ENCODE measurements at places on chromosomes 12 and 14.

- no peak for DNase-seq
Measured at GRCh38 chr14:100124551-100125088, 34.8 kb downstream of the DEGS2 start.

DNA sequence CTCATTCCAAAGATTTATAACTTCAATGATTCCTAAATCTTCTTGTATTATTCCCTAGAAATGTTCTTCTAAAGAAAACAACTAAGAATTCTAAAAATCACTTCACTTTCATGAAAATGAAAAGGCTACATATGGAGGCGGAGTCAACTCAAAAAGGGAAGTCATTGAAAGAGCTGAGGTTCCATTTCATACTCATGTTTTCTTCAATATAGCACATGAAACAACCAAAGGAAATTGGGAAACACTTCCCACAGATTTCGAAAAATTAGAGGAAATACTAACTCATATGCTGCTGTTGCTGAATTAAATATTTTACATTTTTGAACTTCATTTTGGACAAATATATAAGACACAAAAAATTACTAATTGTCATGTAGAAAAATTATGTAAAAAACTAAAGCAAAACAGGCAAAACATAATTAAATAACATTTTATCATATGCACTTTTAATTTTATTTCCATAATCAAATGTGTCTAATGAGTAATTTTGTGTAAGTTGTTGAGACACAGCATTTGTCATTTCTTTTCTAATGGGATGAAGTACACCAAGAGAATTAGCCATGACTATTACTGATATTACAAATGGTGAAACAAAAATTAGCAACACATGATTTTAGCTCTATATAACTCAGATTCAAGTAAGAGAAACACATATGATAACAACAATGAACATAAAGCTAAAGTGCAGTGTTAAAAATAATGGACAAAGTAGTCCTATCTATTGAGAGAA, at the start of gene CD163:
CD163 (minus strand) TSS at position 92 of the 730 bp plus-strand sequence; CDS start at position 5, 87 bp downstream.
- no peak for DNase-seq

- DNase-seq = no peak
Measured at GRCh38 chr14:90388982-90389381, 7.8 kb upstream of the CALM1 start.

- DNase-seq = no peak
Measured at GRCh38 chr12:87365423-87365822, 663.8 kb downstream of the C12orf50 start.

DNA sequence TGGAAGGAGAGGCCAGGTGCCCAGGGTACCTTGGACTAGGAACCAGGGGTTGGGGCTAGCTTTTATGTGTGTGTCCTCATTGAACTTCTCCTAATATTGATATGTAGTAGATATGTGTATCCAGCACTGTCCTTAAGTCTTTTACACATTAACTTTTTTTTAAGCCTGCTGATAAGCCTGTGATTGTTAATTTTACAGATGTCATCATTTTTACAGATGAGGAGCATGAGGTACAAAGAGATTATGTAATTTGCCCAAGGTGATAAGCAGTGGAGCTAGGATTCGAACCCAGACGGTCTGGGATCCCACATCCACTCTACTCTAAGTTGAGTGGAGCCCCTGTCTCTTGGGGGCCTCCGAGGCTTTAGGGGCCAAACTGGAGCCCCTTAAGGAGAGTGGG, 10.2 kb upstream of the NR4A1 start:
- DNase-seq = no peak

DNA sequence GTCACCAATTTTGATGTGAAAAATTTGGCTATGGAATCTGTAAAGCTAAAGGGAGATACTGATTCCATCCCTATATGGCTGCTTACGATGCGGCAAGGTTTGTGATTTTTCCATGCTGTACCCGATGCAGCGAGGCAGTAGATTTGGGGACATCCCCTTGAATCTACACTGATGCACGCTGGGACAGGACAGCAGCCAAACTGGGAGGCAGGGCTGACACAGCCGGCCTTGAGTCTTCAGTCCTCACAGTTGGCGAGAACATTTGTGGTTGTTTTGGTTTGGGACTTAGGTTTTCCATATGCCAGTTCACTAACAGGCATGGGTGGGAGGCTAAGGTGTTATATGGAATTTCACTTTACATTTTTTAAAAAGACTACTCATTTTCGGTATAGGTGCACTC, 3.8 kb downstream of the GALNT16 start:
- DNase-seq = no peak

GRCh38 chr14:63209160-63209559, 4.9 kb downstream of the RHOJ start:
- DNase-seq = no peak

DNA sequence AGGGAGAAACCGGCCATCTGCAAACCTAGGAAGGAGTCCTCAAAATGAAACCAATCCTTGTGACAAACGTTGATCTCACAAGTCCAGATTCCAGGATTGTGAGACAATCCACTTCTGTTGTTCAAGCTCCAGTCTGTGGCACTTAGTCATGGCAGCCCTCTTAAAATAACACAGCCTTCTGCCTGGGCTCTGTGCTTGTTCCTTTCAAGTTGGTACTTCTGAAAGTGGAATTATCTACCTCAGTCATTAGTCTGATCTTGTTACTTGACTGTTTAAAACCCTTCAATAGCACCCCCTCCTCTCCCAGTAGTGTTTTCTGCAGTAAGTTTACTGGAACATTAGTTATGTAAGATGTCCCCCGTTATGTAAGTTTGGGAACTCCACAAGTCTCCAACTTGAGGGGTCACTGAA, 111.0 kb upstream of the HIF1A start:
- DNase-seq = no peak

- DNase-seq = no peak
Measured at GRCh38 chr12:110312581-110313360, 31.7 kb downstream of the ATP2A2 start.

DNA sequence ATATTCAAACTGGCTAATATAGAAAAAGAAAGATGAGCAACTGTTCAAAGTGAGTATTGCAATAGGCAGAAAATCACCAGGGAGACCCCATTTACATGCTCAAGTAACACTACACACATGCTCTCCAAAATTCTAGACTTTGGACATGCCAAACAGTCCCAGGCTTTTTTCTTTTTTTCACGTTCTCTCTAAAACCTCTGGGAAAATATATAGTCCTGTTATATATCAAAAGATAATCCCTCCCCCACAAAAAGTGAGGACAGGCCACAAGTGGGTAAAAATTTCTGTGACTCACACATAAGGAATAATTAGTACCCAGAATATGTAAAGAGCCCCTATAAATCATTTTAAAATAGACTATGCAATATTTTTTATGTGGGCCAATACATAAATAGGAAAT, 55.2 kb downstream of the EFCAB11 start:
- no peak for DNase-seq

GRCh38 chr14:24181371-24182077, 7.1 kb downstream of the IPO4 start:
- no peak for DNase-seq

DNA sequence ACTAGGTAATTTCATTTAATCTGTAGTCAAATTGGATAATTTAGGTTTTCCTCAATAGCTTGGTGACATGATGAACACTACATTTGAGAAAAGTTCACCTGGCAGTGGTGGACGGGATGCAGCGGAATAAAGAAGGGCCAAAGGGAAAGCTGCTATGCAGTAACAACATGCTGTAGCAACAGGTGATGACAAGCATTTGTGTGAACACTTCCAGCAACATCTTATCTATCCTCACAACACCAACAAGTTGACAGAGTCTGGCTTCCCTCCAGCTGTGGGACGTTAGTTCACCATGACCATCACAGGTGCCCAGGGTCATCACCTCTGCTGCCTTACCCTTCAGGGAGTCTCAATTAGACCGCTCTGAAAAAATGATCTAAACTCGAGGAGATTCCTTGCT, 8.3 kb downstream of the DBX2 start:
- DNase-seq = no peak

DNA sequence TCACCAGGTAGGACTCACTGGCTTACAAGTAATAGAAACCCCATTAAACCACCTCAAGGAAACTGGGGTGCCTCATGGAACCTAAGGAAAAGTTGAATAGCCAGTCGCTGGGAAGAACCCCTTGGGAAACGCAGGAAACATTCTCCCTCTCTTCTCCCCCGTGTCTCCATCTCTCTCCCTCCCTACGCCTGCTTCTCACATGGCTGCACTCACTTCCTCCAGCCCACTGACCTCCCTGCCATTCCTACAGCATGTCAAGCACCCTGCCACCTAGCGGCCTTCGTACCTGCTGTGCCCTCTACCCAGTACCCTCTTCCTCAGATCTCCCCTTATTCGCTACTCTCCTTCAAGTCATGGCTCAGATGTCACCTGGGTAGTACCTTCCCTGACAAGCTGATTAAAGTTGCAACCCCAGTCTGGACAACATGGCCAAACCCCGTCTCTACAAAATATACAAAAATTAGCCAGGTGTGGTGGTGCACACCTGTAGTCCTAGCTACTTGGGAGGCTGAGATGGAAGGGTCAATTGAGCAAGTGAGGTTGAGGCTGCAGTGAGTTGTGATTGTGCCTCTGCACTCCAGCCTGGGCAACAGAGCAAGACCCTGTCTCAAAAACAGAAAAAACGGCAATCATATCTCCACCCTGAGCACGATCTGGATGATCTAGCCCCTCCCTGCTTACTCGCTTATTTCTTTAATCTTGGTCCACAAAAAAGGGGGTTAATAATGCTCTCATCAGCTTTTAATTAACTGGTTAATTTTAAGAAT, 6.4 kb upstream of the DTX1 start:
- DNase-seq = no peak

DNA sequence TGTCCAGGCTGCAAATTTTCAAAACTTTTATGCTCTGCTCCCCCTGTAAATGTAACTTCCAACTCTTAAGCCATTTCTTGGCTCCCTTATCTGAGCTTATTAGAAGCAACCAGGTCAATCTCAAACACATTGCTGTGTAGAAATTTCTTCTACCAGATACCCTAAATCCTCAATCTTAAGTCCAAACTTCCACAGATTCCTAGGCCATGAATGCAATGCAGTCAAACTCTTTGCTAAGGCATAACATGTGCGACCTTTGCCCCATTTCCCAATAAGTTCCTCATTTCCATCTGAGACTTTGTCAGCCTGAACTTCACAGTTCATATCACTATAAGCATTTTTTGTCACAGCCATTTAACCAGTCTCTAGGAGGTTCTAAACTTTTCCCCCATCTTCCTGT, 64.5 kb downstream of the TMTC3 start:
- no peak for DNase-seq

DNA sequence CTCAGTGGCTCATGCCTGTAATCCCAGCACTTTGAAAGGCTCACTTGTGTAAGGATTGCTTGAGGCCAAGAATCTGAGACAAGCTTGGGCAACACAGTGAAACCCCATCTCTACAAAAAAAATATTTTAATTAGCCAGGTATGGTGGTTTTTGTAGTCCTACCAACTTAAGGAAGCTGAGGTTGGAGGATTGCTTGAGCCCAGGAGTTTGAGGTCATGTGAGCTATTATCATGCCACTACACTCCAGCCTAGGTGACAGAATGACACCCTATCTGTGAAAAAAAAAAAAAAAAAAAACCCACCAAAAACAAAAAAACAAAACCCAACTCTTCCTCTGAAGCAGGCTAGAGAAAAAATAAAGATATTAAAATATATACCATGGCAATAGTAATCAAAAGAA, 41.2 kb downstream of the TMEM116 start:
- no peak for DNase-seq

DNA sequence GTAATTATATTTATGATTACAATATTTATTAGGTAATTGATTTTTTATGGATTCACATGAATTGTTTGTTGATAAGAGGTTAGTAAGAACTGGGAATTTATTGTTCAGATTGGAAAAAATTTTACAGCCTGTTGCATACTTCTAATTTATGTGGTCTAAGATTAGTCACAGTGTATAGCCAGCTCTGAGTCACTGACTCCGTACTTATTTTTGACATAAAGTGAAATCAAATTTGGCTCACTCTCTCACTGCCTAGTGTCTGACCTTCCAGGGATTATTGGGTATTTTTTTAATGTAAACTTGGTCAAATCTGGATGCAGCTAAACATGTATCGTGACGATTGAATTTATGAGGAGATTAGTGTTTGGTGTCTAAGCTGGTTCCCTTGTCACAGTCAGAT, 109.3 kb downstream of the PTPRQ start:
- no peak for DNase-seq

- no peak for DNase-seq
Measured at GRCh38 chr12:122790393-122791075, 16.2 kb downstream of the CCDC62 start.

DNA sequence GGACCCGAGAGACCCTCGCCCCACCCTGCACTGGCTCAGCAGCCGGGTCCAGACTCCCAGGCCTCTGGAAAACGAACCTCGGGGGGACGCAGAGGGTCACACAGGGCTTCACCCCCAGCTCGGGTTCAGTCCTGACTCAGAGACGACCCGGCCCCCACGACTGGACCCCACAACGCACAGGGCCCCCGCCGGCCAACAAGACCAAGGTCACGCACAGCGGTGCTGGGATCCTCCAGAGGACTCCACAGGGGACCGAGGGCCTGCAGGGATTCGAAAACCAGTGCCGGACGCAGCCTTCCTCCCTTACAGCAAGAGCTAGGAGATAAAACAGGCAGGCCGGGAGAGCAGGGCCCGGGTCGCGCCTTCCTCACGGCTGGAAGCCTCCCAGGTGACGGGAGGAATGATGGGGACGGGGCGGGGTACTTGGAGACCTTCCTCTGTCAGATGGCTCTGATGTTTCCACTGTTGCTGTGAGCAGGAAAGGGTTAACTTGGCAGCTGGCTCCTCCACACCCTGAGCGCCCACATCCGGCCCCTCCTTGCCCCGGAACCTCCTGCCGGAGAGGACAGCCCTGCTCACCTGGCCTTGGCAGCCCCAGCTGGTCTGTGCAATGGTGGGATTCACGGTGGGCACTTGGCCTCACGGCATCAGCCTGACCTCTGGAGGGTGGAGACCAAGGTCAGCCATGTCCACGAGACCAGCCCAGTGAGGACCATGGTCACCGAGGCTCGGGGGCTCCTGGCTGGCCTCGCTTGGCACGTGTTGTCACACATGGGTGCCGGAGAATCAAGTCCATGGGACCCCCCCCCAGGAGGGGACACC, 46.2 kb downstream of the GALNT9 start:
- no peak for DNase-seq

DNA sequence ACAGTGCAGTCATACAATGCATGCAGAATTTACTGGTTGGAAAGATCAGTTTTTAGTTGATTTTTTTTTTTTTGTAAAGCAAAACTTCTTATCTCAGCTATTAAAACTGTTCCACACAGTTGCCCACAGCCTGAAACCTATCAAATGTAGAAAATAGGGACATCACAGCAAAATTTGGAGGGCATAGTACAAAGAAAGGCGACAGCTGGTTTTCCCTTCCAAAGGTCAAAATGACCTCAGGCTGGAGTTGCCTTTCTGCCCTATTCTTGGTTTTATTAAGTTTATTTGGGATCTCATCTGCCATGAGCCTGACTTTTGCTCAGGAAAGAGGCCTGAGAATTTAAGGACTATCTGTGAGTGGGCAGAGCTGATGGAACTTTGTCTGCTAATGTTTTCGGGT, 28.5 kb downstream of the NOPCHAP1 start:
- no peak for DNase-seq

All from T1000 (cell line).